ENCODE measurements at places on chromosomes 12 and 14.
A peak's percentile ranks its signal among the peaks of the same experiment; 100 is the strongest.

DNA sequence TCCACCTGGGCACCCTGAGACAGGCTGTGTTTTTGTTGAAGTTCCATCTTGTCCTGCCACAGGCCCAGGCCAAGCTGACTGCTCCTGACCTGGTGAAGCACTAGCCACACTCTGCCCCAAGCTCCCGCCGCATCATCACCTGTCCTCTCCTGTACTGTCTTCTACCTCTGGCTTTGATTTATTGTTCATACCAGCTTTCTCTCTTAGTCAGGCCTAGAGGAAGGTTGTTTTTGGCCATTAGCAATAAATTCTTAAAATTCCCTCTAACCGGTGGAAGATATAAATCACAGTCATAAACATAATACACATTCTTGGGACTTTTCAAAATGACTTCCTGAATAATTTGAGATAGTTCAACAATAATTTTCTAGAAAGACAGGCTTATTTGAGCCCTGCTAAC lies 169.4 kb downstream of the DAD1 start:
- DNase-seq, result no peak

DNA sequence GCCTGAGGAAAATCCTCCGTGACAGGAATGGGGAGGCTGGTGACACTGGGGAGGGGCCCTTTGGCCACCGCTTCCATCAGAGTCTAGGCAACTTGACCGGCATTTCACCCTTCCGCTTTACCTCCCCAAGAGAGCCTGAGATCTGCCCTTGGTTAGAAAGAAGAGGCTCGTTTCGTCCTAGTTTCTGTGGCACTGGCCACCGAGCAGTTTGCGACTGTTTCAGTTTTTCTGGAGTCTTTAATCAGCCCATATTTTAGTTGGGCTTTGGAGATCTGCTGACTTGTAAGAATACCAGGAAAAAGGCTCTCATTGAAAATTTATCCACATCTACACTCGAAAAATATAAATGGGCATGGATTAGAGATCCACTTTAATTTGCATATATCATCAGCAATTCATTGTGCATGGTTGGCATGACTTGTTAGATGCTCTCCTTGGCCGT lies 414 bp upstream of the ANKS1B start:
- no peak for DNase-seq

- DNase-seq, result no peak
Observed at GRCh38 chr14:89277203-89277602, 139.8 kb downstream of the FOXN3 start.

GRCh38 chr12:6122201-6122600 lies 2.3 kb downstream of the VWF start:
- DNase-seq, result no peak

- DNase-seq, result no peak
Observed at GRCh38 chr14:35341751-35342488, 49.7 kb downstream of the PSMA6 start.

- DNase-seq, result peak; percentile 57
Observed at GRCh38 chr12:130775953-130776856, 60.1 kb upstream of the RIMBP2 start.

GRCh38 chr12:6250343-6250742 lies 50.1 kb downstream of the CD9 start:
- DNase-seq, result no peak

GRCh38 chr12:116784238-116784612 lies 46.1 kb downstream of the RNFT2 start:
- DNase-seq, result no peak

- no peak for DNase-seq
Observed at GRCh38 chr14:94405486-94405885, 17.1 kb upstream of the SERPINA1 start.

DNA sequence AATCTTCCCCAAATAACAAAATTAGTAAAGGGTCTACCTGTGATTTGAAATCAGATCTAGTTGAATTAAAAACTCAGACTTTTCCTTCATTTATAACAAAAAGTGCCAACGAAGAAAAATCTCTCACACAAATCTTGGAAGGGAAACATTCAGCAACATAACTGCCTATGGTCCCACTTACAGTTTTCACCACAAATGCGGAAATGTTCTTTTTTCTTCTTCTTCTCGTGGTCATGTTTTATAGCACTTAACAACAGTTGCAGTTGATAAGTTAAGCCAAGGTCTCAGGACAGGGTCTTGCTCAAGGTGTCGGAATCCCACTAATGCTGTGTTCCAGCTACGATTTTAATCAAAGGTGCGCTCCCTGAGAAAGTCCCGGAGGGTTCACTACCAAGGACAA lies 10.1 kb downstream of the RNASE6 start:
- no peak for DNase-seq

DNA sequence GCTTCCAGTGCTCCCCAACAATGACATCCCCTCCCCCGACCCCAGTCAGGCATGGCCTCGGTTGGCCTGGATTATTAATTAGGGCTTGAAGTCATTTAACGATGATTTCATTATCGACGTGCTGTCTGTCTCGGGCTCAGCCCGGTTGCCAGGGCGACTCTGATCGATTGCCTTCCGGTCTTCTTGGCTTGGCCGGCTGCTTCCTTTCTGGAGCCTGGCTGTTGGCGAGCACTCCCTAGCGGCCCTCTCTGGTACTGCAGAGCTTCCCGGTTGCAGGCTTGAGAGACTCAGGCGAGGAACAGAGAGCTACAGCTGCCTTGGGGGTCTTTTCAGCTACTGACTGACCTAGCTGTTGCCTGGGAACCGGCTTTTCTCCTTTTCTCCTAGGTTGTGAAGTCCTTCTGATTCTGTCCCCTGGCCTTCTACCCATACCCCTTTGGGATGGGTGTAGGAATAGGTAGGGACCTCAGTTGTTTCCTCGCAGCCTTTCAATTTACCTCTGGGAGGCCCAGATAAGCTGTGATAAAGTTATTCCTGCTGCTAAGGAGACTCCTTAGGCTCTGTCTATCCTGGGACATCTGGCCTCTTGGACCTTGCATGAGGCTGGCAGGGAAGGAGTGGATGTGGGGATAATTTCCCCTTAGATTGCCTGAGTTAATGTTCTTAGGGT lies 5.5 kb upstream of the CISTR start:
- DNase-seq, result peak; percentile 75

DNA sequence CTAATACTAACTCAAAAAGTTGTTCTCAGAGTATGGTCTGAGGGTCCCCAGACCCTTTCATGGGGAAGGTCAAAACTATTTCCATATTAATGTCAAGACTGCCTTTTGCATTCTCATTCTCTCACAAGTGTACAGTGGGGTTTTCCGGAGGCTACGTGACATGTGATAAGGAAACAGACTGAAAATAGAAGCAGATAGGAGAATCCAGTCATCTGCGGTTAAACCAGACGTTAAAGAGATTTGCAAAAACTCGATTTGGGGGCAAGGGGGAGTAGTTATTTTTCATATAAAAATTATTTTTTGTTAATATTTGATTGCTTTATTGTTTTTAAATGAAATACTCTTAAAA lies 1.0 kb upstream of the NAP1L1 start:
- DNase-seq, result no peak

DNA sequence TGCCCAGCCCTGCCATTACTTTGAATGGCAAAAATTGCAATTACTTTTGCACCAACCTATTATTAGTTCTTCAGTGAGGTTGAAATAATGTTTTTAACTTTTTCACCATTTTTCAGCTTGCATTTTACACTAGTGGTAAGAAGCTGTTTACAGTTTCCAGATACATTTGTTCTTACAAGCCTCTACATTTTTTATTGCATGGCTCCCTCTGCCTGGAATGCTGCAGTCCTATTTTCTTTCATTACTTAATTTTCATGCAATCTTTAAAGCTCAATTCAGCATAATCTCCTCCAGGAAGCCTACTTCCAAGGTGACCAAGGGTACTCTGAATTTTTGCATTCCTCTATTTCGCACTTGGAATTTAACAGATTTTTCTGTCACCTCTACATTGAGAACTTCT lies 33.4 kb downstream of the CCER1 start:
- DNase-seq, result no peak

- no peak for DNase-seq
Observed at GRCh38 chr12:43255522-43256111, 296.4 kb downstream of the ADAMTS20 start.

GRCh38 chr14:88181072-88181471 lies 142.0 kb downstream of the KCNK10 start:
- no peak for DNase-seq

DNA sequence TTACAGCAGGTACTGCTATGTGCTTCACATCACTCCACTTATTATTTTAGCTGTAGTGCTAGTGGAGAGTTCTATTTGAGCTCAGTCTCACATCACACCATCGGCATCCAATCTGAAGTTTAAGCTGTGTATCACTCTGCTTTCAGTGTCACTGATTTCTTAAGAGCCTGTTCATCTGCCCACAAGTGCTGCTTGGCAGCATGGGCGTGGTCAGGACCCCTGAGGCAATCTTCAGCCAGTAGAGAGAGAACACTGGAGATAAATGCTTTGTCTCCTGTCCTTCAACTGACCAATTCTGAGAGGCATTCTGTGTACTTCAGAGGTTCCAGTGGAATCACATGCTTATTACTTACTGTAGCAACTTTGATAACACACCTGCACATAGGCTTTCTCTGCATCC lies 728.8 kb downstream of the RPS29 start:
- no peak for DNase-seq

DNA sequence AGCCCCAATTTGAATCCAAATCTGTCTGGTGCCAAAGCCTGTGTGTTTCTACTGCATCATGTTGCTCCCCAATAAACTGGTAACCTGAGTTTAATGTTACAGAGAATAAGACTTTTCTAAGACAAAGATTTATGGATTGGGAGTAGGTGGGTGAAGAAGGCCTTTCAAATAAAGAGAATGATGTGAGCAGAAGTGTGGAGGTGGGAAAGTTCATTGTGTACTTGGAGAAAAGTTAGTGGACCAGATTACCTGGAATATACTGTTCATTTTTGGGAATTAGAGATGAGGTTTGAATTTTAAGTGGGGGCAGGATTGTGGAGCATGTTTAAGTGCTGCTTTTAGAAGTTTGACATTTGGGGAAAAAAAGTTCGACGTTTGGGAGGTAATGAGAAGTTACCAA lies 3.1 kb downstream of the FRS2 start:
- no peak for DNase-seq

- DNase-seq, result no peak
Observed at GRCh38 chr14:103501921-103502669, 20.5 kb downstream of the CKB start.

DNA sequence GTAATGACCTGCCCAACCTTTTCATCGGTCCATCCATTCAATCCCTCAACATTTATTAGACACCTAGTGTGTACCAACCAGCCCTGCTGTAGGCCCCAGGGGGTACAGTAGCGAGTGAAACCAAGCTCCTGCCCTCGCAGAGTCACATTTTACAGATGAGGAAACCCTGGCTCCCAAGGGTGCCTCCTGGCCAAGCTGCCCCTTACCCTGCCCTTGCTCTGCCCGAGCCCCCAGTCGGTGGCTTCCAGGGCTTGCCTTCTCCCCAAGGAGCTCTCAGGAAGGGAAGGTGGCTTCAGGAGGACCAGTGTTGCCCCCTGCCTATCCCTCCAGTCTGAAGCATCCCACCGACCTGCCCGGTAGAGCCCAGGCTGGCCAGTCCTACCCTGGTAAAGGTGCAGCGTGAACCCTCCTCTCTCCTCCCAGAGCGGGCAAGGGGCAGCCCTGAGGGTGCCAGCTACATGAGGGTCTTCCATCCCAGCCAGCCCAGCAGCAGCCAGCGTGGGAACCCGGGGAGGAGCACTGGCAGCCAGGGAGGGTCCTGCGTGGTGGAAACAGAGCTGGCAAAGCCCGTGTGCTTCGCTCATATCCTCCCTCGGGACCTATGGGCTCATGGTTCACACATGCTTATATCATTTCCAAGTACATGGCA lies 670 bp upstream of the BEGAIN start:
- no peak for DNase-seq

Data from stimulated activated CD8-positive, alpha-beta memory T cell treated with anti-CD3 and anti-CD28 coated beads, Interleukin-15, amount 100 ng/mL, for 48 hours (primary cell).